ENCODE measurements at places on chromosomes 16 and 17.

DNA sequence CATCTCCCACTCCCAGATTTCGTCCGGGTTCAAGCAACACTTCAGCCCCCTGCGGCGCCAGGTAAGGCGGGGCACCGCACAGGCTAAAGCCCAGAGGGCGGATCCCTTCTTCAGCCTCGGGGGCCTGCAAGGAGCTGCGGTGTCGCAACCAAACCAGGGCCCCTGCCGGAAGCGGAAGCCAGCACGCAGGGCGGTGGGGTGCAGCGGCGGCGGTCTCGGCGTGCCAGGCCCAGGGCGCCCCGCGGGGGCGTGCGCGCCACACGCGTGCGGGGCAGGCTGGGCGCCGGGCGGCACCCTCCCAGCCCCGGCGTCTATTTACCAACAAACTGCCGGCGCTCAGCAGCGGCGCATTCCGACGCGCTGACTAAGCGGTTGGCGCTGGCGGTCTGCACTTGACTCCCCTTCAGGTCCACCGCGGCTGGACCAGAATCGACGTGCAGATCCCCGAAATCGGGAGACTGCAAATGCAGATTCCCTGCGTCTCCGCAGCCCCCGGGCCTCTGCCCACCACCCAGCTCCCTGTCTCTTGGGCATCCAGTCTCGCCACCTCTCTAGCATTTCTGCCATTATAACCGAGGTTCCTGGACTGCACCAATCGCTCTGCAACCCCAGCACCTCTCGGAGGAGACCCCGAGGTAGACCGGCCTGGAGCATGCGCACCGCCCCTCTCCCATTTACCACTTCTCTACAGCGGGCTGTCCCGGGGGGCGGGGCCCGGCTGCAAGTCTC lies 421 bp upstream of the DLX4 start:
- peak; percentile 71 for DNase-seq

DNA sequence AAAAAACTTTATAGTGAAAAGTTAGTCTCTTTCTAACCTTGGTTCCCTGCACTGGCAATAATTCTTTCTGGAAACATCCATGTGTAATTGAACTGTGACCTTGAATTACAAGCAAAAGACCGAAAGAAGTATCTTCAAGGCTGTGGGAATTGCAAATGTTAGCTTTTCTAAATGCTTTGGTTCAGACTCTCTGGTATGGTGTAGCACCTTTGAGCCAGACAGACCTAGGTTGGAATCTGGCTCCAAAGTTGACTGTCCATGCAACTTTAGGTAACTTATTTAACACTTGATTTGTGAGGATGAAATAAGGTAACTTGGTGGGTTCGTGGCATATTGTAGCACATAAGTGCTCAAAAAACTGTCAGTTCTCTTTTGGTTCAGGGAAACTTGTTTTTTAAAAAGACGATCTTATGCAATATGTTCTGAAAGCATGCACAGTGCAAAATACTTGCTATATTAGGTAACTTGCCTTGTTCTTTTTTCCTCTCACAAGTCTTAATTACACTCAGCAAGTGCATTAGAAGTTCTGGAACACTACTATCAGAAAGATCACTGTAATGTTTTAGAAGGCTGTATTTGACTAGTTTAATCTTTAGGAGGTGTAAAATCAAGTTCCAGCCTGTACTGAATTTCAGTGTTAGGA lies 46.3 kb downstream of the TANGO6 start:
- no peak for DNase-seq

GRCh38 chr16:2371421-2371820 lies 30.9 kb upstream of the ABCA3 start:
- no peak for DNase-seq

DNA sequence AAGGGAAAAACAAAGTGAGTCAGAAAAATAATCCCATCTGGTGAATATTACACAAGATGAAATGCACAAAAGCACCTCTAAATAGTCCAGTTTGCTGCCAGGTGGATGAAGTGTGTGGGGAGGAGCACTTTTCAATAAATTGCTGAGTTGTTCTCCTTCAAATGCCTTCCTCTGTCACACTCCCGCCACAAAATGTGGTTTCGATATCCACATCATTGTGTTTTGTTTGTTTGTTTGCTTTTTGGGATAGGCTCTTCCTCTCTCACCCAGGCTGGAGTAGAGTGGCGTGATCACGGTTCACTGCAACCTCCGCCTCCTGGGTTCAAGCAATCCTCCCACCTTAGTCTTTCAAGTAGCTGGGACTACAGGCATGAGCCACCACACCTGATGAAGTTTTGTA lies 24.6 kb upstream of the SHISA9 start:
- DNase-seq = peak; percentile 81

DNA sequence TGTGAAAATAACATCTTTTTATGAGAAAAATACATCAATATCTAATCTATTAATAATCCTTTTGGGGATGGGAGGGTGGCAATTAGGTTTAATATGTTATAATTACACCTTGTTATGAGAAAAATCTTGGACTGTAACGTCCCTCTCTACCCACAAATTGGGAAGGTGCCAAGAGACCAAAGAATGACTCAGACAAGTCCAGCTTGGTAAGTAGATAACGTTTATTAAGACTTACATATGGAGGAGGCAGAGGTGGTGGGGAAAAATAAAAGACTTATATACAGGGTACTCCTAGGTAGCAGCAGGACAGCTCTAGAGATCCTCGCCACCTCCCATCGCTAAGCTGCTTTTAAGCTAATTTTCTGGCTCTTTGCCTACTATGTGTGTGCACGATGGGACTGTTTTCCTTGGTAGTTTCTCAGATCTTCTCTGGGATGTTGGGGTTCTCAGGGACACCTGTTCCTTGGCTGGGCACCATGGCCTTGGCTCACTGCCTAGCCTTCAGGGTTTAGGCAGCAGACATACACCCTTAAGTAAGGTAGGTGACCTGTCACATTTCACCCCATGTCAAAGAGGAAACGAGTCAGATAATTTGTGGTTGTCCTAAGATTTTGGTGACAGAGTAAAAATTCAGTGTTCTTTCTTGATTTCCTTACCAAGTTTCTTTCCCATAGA lies 31.5 kb downstream of the RBL2 start:
- DNase-seq = peak; percentile 90

DNA sequence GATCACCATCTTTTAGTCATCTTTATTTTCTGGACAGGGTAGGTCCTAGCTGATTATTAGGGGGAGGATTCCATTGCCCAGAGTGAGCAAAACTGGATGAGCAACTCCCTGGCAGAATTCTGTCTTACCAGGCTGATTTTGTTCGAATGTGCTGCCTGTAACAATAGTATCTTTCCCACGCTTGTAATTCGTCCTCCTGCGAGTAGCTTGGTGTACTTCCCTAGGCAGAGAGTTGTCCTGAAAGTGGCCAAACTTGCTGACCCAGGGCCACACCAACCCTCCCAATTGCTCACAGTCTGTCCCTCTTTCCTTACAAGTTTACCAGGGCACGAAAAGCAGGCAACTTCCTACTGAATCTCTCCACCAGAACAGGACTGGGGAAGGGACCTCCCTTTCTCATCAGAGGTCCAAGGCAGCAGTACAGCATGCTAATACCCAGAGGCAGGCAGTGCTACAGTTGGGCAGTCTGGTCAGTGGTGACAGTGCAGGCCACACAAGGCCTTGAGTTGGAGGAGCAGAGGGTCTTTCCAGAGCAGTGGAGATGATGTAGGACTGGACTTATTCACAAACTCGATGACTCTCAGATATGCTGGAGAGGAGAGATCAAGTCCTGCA lies 67.8 kb upstream of the NLK start:
- DNase-seq = no peak

GRCh38 chr17:4530799-4531730 lies 24.1 kb downstream of the MYBBP1A start:
- DNase-seq = no peak

GRCh38 chr17:77189148-77189547 lies 48.4 kb downstream of the SEC14L1 start:
- DNase-seq = peak; percentile 25

- DNase-seq = no peak
Observed at GRCh38 chr17:40961591-40961990, 5.2 kb downstream of the KRT39 start.

DNA sequence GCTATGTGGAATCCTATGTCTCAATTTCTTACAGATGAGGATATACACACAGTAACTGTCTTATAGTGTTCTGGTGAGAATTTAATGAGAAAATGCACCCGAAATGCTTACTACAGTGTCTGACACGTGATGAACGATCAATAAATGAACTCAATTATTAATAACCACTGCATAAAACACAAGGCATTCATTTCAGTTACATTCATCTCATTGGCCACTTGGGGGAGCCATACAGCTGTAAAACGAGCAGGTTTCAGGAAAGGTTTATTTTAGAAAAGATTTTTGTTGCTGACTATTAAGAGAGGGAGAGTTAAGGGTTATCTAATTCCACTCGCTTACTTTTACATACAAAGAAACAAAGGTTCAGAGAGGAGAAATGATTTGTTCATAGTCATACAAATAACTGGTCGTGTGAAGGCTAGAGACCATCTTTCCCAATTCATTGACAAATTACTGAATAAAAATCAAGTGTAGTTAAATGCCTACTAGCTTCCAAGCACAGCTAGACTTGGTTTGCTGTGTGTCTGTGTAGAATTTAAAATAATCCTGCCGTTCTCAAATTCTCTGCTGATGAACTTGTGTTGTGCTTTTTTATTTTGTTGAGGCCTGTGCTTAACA lies 160.1 kb downstream of the MAP2K4 start:
- peak; percentile 49 for DNase-seq

- DNase-seq = no peak
Observed at GRCh38 chr16:78184238-78185183, 85.1 kb downstream of the WWOX start.

DNA sequence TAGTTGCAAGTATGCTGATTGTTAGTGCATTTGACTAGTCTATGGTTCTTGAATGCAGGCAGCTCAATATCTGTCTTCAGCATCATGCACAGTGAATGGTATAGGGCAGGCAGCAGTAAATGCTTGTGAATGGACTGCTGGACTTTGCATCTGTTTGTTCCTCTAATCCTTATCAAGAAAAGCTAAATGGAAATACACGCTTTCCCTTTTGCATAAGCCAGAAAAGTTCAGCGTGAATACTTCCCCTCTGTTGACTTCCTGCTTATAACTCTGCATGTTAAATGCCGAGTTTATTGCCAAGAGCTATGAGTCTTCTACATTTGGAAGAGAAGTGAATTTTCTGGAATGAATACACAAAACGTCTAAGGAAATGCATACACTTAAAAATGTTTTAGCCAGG lies 127.9 kb upstream of the CPHXL start:
- no peak for DNase-seq

DNA sequence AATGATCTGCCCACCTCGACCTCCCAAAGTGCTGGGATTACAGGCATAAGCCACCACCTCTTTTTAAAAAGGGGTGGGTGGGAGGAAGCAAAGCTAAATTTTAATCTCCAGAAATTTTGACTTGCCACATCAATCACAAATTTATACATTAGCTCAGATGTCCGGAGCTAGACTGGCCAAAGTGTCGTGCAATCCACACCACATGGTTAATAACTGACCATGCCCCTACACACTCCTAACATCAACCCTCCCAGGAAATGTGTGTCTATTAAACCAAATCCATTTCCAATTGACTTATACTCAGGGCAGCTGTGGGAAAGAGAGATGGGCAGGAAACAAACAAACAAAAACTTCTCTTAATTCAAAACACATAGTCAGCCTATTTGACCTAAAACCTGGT lies 29.9 kb downstream of the SMURF2 start:
- no peak for DNase-seq

DNA sequence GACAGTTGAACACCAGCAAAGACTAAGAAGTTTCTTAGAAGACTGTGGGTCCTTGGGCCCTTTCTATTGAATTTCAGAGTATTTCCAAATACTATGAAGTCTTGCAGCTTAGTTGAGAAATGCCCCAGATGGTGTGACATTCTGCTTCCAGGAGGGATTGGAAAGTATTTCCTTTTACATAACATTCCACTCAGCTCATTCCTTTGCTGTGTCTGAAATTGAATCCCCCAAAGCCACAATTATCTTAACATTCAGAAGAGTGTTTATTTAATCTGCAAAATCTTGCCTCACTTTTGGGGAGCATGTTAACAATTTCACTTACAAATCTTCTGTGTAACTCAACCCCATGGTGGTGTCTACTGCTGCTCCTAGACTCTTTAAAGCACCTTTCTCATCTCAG lies 307.7 kb downstream of the WWOX start:
- DNase-seq = no peak

DNA sequence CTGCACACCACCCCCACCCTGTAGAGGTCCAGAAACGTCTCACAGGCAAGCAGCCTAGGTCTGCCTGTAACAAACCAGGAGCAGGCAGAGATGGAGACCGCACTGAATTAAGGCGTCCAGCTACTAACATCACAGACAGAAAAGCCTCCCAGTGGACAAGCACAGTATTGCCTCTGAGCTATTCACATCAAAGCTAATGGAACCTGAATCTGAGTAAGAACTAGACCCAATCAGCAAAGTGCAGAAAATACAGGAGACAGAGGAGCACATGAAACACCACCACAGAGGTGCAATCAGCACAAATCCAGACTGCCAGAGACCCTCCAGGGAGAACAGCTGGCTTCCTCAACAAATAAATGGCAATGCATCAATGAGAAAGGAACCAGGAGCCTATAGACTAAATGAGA lies 22.2 kb upstream of the PEMT start:
- DNase-seq = peak; percentile 61

- no peak for DNase-seq
Observed at GRCh38 chr17:29407856-29408255, 17.7 kb downstream of the TAOK1 start.

- DNase-seq = no peak
Observed at GRCh38 chr17:29107933-29108822, 65.2 kb downstream of the PIPOX start.

DNA sequence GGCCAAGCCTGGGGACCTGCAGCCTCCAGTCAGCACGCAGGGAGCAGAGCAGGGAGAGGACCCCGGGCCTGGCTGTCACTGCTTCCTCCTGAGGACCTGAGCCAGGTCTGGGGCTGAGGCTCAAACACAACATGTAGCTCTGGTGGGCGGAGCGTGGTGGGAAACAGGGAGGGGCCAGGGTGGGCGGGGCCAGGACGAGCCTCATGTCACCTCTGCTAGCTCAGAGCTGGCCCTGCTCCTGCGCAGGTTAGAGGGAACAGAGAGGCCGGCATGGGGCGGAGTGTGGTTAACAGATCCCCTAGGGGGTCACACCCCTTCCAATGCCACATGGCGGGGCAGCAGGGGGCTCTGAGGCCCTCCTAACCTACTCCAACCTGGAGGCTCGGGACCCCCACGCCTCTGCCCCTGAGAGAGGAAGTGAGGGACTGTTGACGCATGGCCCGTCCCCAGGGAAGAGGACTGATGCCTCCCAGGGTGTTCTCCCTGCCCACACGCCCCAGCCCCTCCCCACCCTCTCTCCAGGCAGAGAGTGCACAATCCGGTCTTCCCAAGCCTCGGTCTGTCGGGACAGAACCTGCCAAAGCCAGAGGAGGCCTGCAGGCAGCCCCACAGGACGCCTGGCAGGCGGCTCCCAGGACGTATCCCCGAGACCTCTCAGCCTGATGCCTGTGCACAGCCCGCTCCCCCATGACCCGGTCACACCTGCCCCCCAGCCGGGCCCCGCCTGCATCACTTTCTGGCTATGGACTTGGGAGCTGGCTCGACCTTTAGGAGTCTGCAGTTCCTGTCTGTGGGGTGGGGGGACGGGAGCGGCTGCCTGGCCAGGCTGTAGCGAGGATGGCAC lies 15.2 kb downstream of the PIEZO1 start:
- DNase-seq = no peak

- peak; percentile 97 for DNase-seq
Observed at GRCh38 chr17:78645421-78646295, 68.5 kb upstream of the DNAH17 start.

- peak; percentile 85 for DNase-seq
Observed at GRCh38 chr17:61314368-61315078, 85.1 kb upstream of the TBX2 start.

Data from RPMI8226 (cell line).